ENCODE measurements at places on chromosomes 1 and 21.
A peak's percentile ranks its signal among the peaks of the same experiment; 100 is the strongest.

DNA sequence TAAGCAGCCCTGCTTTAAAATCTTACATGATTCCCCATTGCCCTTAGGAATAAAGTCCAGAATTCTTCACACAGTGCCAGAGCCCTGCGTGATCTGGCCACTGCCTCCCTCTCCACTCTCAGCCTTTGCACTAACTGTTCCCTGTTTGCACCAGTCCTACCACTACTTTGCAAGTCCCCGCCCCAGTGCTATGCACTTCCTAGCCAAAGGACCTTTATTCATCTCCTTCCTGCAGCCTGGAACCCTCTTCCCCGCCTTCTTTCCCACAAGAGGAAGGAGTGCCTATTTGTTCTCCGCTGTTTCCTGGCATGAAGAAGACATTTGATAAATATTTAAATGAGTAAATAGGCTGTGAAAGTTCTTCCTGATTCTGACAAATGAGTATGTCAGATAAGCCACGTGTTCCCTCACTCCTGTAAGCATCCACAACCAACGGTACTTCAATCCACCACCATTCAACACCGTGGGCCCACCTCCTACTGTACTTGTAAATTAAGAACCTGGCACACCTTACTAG, 23.9 kb downstream of the CAPN8 start:
- no peak for DNase-seq

DNA sequence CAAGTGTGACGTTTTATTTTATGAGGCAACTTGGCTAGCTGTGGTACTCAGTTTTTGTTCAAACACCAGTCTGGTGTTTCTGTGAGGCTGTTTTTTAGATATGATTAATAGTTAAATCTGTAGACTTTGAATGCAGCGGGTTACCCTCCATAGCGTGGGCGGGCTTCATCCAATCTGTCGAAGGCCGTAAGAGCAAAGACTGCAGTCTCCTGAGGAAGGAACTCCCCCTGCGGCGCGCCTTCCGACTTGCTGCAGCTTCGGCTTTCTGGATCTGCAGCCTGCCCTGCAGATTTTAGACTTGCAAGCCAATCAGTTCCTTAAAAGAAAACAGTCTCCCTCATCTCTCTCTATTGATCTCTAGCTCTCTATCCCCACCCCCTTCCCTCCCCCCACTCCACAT, 4.2 kb upstream of the ZNF496 start:
- DNase-seq: no peak

- DNase-seq: peak; percentile 24
Observed at GRCh38 chr1:156499194-156499841, 1.3 kb downstream of the MEF2D start.

GRCh38 chr1:20728371-20729154, 3.9 kb downstream of the SH2D5 start:
- DNase-seq: no peak

DNA sequence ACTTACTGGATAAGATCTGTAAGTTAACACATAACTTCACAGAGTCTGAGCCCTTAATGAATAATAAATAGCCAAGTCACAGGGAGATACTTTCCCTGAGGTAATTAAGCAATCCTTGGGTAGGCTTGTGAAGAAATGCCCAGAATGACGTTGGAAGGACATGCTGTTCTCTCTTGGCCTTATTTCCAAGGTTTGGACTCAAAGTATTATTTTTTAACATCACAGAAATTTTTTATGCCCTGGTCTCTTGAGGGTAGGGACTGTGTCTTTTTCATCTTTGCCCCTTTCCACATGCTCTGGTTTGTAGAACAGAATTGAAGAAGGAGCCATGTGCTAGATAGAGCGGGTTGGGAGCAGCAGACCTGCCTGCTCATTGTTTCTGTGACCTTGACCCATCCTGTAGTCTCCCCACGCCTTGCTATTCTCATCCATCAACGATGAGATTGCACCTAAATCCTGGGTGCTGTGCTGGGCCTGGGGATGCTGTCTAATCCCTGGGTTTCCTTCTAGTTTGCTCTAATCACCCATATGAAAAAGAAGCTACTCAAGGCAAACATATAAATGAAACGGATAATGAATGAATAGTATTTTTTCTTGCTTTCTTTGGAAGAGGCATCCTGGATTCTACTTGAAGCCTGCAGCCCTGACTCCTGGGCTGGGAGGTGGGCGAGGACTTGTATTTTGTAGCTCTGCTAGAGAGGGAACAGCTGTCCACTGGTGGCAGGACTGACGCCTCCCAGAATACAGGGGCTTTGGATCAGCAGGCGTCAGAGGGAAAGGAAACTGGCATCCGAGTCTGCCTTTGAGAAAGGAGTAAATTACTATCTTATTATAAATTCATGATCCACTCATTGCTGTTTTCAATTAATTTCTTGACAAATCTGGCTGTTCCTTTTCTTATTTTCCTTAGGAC, 17.5 kb upstream of the LAMTOR5 start:
- no peak for DNase-seq

DNA sequence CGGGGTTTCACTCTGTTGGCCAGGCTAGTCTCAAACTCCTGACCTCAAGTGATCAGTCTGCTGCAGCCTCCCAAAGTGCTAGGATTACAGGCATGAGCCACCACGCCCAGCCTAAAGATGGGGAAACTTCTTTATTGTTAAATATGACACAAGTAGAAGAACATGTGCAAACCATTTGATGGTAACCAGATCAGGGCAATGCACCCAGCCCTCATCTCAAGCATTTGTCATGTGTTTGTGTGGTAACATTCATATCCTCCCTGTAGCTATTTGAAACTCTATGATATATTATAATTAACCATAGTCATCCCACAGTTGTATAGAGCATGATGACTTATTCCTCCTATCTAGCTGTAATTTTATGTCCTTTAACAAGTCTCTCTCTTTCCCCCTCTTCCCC, 119.5 kb upstream of the TMPRSS2 start:
- DNase-seq: no peak

- DNase-seq: no peak
Observed at GRCh38 chr1:152020849-152021248, 16.0 kb downstream of the S100A11 start.

- no peak for DNase-seq
Observed at GRCh38 chr1:60716472-60716871, 365.9 kb upstream of the NFIA start.

DNA sequence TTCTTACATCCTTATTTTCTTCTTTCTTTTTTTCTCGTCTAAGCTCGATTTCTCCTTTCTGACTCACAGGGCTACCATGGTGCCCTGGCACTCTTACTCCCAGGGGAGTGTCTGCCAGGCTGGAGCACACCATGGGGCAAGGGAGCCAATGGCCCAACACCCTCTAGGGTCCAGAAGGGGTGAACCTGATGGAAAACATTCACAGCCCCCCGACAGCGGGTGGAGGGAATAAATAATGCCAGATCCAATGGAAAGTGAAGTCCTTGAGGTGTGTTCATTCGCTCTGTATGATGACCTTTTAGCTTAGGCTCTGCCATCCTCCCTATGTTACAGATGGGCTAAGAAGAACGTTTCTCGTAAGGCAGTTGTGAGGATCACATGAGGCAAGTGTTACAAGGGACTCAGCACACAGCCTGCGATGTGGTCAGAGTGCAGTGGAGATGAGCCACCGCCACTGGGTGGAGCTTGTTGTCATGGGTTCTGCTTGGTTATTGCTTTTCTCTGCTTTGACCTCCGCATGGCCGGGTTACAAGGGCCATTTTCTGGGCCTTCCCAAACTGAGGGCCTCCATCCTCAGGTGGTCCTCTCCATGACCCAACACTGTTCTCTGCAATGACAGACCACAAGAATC, 3.5 kb upstream of the FCMR start:
- no peak for DNase-seq

DNA sequence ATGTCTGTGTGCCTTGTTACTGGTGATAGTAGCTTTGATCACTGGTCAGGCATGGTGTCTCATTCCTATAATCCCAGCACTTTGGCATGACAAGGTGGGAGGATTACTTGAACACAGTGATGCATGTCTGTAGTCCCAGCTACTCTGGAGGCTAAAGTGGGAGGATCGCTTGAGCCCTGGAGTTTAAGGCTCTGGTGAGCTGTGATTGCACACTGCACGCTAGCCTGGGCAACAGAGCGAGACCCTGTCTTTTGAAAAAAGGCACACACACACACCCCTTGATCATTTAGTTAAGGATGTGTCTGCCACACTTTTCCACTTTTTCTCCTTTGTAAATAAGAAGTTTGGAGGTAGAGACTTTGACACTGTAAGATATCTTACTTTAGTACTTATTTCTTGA, 15.1 kb downstream of the MIGA1 start:
- no peak for DNase-seq

DNA sequence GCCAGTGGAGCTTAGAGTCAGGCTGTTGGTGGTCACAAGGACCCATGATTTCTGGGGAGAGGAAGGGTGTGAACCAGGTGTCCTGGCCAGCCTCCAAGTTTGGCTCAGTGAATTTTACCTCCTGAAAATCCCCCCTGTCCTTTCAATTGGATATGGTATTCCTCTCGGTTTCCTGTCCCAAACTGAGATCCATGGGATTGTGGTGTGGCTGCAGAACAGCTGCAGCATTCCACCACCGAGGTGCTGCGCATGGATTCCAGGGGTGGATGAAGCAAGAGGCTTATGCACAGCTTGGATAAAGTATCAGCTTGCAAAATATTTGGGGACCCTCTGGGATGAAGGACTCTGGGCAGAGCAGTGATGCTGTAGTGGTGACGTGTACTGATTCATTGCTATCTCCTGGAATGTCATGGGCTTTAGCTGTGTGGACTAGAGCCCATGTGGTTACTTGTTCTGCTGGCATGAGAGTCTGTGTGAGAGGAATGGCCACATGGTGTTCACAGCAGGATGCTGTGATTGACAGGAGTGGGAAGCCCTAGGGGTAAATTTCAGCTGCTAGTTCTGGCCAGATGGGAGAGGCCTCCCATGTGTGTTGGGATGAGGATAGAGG, 148.7 kb upstream of the SPAG17 start:
- no peak for DNase-seq

Data from ACHN (cell line).